Cortex of kidney (tissue), 1 donor: ENCODE measurements at places on chromosomes 6 and 20.

- no peak for DNase-seq
These were observed 92.0 kb upstream of the PRDM1 start for GRCh38 chr6:105994118-105994590.

- DNase-seq = peak; percentile 82
These were observed 951 bp downstream of the NRSN2 start for GRCh38 chr20:347640-348484.

GRCh38 chr20:40168981-40169620, 519.9 kb downstream of the MAFB start:
- no peak for DNase-seq

GRCh38 chr20:16175322-16175961, 397.8 kb downstream of the KIF16B start:
- DNase-seq = no peak

DNA sequence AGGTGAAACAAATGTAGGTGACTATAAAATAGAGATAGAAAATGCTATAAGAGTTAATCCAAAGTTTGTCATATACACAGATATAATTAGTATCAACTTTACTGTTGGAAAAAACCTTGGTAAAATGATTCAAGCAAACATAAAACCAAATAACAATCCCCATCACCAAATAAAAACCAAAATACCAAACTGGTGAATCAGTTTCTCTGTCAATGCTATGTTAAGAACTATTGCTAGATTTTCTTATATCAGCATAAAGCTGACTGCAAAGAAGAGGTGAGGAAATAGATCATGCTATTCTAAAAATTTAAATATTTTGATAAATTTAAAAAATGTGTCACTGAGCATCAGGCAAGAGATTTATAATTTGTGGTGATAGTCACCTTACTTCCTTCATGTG, 658.4 kb downstream of the PHF3 start:
- DNase-seq = no peak
